Breast epithelium (tissue), 4 donors: ENCODE measurements at places on chromosomes 4 and X. TPM values are rescaled to one million over a fixed set of nuclear protein-coding genes. Genes with fewer than 3 reads are reported as not detected.

TLR6 gene
- 7.6 TPM for total RNA-seq

DNA sequence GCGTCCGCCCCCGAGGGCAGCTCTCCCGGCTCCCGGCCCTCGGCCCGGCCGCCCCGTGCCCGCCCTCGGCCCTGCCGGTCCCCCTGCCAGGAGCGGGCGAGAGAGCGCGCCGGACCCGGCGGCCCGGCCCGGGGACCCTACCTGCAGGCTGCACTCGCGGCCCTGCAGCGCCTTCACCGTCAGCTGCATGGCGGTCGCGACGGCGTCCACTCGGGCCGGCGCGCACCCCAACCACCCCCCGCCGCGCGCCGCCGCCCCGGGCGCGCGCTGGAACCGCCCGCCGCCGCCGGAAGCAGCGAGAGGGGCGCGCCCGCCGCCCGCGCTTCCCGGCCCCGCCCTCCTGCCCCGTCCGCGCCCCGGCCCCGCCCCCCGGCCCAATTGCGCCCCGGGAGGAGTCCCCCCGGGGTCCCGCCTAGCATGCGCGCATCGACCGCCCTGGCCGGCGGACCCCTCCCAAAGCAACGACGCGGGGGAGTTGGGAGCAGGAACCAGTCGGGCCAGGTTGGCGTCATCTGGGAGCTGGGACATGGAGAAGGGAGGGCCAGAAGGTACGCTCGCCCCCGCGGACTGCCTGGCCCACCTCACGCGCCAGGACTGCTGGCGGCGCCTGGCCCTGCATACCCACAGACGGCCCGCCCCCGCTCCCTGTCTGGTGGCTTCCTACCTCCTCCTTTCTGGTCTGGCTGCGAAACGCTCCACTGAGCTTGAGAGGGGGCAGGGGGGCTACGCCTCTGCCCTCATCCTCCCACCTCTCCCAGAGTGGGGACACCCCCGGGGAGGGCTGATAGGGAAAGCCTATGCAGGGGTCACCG, at the start of gene UBL4A:
Gene UBL4A, minus strand, starts transcription at position 220 of the 812 bp plus-strand sequence. Its CDS starts 31 bp downstream, at position 189.
- peaks cover 36% of the 10 kb centered on the region for H3K27me3 ChIP-seq
- no peaks in the 10 kb centered on the region for H3K36me3 ChIP-seq
- peak within 1 kb of the TSS; percentile 66 for H3K4me3 ChIP-seq
- peaks cover 7% of the 10 kb centered on the region for H3K4me1 ChIP-seq
- DNase-seq: peak; percentile 57
- H3K27ac ChIP-seq: peak within 1 kb of the TSS; percentile 77

- H3K36me3 ChIP-seq: no peaks in the 10 kb centered on the region
- no peak overlapping the region for H3K27ac ChIP-seq
- DNase-seq: no peak
- H3K4me3 ChIP-seq: no peak overlapping the region
- H3K27me3 ChIP-seq: no peaks in the 10 kb centered on the region
Measured at GRCh38 chr4:114924311-114924710, 189.1 kb downstream of the NDST4 start.

ZNF518B gene
- 24.7 TPM for total RNA-seq

GRCh38 chr4:6909970-6910339, 329 bp downstream of the TBC1D14 start:
- H3K27me3 ChIP-seq: no peaks in the 10 kb centered on the region
- H3K27ac ChIP-seq: peak overlapping the region; percentile 98
- no peaks in the 10 kb centered on the region for H3K4me1 ChIP-seq
- no peak for DNase-seq

GRCh38 chrX:14032406-14032805, 2.7 kb upstream of the GEMIN8 start:
- no peak overlapping the region for H3K4me3 ChIP-seq
- H3K4me1 ChIP-seq: no peaks in the 10 kb centered on the region
- H3K27ac ChIP-seq: peak overlapping the region; percentile 6
- H3K36me3 ChIP-seq: no peaks in the 10 kb centered on the region

PCDH11X gene
- total RNA-seq: not detected

GRCh38 chrX:112867570-112867969, 26.9 kb upstream of the AMOT start:
- H3K27ac ChIP-seq: no peak overlapping the region
- no peak for DNase-seq
- no peaks in the 10 kb centered on the region for H3K4me1 ChIP-seq
- H3K4me3 ChIP-seq: no peak overlapping the region

MAGEA10 gene
- total RNA-seq: not detected

DNA sequence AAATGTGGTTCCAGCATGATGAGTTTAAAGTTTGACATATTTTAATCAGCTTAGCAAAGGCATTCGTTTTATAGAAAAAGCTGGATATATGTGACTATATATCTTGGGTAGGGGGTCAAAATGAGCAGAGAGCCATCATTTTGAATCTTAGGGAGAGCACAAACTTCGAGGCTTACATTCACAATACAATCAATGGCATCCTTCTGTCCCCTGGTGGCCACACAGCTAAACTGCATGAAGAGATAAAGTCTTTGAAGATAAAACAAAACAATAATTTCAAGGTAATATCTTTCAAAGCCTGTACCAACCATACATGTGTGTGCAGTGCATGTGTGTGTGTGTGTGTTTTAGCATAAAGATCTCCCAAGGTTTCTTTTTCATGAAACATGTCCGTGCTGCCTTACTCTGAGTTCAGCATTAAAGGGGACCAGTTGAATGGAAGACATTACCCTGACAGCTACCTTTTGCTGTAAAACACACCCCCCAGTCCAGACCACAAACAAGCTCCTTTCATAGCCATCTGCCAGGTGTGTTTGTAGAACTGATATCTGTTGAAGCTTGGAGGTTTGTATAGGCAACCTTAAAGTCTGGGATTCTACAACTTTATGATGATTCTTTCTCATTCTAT, 22.0 kb downstream of the DYNLT3 start:
- no peak overlapping the region for H3K4me3 ChIP-seq
- no peak overlapping the region for H3K27ac ChIP-seq
- DNase-seq: peak; percentile 30
- H3K4me1 ChIP-seq: no peaks in the 10 kb centered on the region
- H3K36me3 ChIP-seq: no peaks in the 10 kb centered on the region
- H3K27me3 ChIP-seq: peaks cover 13% of the 10 kb centered on the region

DNA sequence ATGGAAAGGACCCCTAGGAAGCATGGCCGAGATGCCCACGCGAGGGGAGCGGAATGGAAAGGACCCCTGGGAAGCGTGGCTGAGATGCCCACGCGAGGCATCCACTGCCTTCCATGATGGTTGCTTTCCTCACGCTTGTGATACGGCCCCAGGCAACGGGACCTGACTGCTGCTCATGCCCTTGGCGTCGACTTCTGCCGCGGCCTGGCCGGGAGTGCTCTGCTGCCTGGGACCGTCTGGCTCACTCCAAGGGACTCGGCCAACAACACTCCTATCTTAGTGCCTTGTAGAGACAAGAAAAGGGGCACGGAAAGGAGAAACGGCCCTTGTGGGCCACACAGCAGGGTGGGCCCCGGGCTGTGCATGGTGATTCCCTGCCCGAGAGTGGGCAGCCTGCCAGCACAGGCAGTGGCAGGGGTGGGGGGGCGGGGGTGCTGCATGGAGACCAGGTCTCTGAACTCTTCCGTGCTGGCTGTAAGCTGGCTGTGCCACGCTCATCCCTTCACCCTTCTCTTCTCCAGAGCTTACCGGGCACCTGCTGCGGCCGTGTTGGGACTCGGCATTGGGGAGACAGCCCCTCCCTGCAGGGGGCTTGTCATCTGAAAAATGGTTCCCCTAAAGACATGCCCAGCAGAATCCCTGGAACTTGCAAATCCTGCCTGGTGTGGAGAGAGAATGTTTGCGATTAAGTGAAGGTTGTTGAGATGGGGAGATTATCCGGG, 38.6 kb upstream of the HMX1 start:
- no peak overlapping the region for H3K27ac ChIP-seq
- no peaks in the 10 kb centered on the region for H3K27me3 ChIP-seq
- no peaks in the 10 kb centered on the region for H3K36me3 ChIP-seq
- peak; percentile 13 for DNase-seq
- H3K4me1 ChIP-seq: no peaks in the 10 kb centered on the region

- no peak for DNase-seq
- no peaks in the 10 kb centered on the region for H3K36me3 ChIP-seq
- no peak overlapping the region for H3K27ac ChIP-seq
- H3K27me3 ChIP-seq: no peaks in the 10 kb centered on the region
- H3K4me3 ChIP-seq: no peak overlapping the region
Measured at GRCh38 chr4:61522312-61522711, 322.2 kb downstream of the ADGRL3 start.

IL1RAPL1 gene
- not detected for total RNA-seq

TMEM192 gene
- 31.2 TPM for total RNA-seq

ELOVL6 gene
- 2.2 TPM for total RNA-seq

ZNF718 gene
- total RNA-seq: 12.7 TPM

GRCh38 chr4:26729027-26729426, 131.6 kb upstream of the STIM2 start:
- no peaks in the 10 kb centered on the region for H3K4me1 ChIP-seq
- no peak overlapping the region for H3K4me3 ChIP-seq

MAGEA11 gene
- total RNA-seq: not detected

DNA sequence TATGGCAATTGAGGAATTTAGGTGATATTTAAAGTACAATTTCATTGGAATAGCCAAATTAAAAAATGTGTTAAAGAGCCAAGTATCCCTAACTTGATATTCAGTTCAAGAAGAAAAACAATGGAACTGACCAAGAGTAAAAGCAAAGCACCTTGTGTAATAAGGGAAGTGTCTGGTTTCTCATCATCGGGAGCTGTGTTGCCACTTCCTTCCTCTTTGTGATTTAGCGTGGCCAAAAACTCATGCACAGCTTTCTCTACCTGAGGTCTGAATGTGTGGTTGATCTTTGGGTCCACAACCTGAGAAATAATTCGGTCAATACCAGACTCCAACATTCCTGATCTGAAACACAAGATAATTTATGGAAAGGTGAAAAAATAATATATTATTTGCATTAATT, 12.4 kb downstream of the BOD1L1 start:
- H3K4me3 ChIP-seq: no peak overlapping the region
- H3K27me3 ChIP-seq: no peaks in the 10 kb centered on the region
- peaks cover 3% of the 10 kb centered on the region for H3K36me3 ChIP-seq
- H3K4me1 ChIP-seq: no peaks in the 10 kb centered on the region
- H3K27ac ChIP-seq: no peak overlapping the region
- DNase-seq: no peak

- H3K27me3 ChIP-seq: no peaks in the 10 kb centered on the region
- H3K36me3 ChIP-seq: no peaks in the 10 kb centered on the region
- no peak overlapping the region for H3K4me3 ChIP-seq
- DNase-seq: no peak
- no peak overlapping the region for H3K27ac ChIP-seq
Measured at GRCh38 chrX:132277953-132278614, 58.8 kb upstream of the RAP2C start.

PRRG1 gene
- total RNA-seq: 12.3 TPM

- no peaks in the 10 kb centered on the region for H3K36me3 ChIP-seq
- H3K4me3 ChIP-seq: peak overlapping the region; percentile 67
- H3K4me1 ChIP-seq: no peaks in the 10 kb centered on the region
Measured at GRCh38 chrX:118975831-118976598, 1.6 kb downstream of the LONRF3 start.

CD40LG gene
- 0.32 TPM for total RNA-seq

CNKSR2 gene
- total RNA-seq: 11.2 TPM

DNA sequence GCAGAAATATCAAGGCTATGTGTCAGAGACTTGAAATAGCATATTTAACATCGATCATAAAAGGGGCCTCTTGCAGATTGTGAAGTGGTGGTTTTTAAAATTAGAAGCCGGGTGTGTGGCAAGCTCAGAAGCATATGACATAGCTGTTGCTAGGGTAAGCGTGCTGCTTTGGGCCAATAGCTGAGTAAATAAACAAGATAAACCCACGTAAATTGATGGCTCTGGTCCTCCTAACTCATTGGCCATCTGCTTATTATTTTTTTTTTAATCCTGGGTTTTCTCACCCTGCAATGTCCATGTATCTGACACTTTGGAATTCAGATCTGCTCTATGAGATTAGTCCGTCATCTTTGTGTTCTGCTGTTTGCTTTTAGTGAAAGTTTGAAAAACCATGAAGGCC, 32.6 kb upstream of the STOX2 start:
- no peaks in the 10 kb centered on the region for H3K36me3 ChIP-seq
- no peaks in the 10 kb centered on the region for H3K4me1 ChIP-seq
- H3K27ac ChIP-seq: no peak overlapping the region
- DNase-seq: no peak
- H3K27me3 ChIP-seq: no peaks in the 10 kb centered on the region

CABS1 gene
- total RNA-seq: not detected

- no peaks in the 10 kb centered on the region for H3K36me3 ChIP-seq
- no peaks in the 10 kb centered on the region for H3K4me1 ChIP-seq
- peak overlapping the region; percentile 30 for H3K27ac ChIP-seq
- no peaks in the 10 kb centered on the region for H3K27me3 ChIP-seq
- no peak for DNase-seq
- no peak overlapping the region for H3K4me3 ChIP-seq
Measured at GRCh38 chr4:124144238-124144654, 568.3 kb downstream of the ANKRD50 start.

- no peaks in the 10 kb centered on the region for H3K27me3 ChIP-seq
- DNase-seq: no peak
- H3K27ac ChIP-seq: no peak overlapping the region
- H3K4me3 ChIP-seq: no peak overlapping the region
Measured at GRCh38 chr4:104393655-104394324, 100.9 kb downstream of the CXXC4 start.

HPGD gene
- 10.5 TPM for total RNA-seq

GRCh38 chrX:116499780-116500179, 37.0 kb upstream of the CT83 start:
- H3K27me3 ChIP-seq: peaks cover 9% of the 10 kb centered on the region
- no peak overlapping the region for H3K4me3 ChIP-seq
- no peak for DNase-seq
- no peak overlapping the region for H3K27ac ChIP-seq

- H3K4me3 ChIP-seq: no peak overlapping the region
- no peak overlapping the region for H3K27ac ChIP-seq
- no peaks in the 10 kb centered on the region for H3K36me3 ChIP-seq
- H3K4me1 ChIP-seq: no peaks in the 10 kb centered on the region
- no peaks in the 10 kb centered on the region for H3K27me3 ChIP-seq
- no peak for DNase-seq
Measured at GRCh38 chr4:108893468-108893867, 130.6 kb upstream of the ETNPPL start.

CACNA1F gene
- total RNA-seq: 0.48 TPM

GRCh38 chrX:119690921-119691716, 1.8 kb downstream of the SEPTIN6 start:
- H3K36me3 ChIP-seq: no peaks in the 10 kb centered on the region
- no peaks in the 10 kb centered on the region for H3K4me1 ChIP-seq
- DNase-seq: no peak

RASL11B gene
- not detected for total RNA-seq

- no peak overlapping the region for H3K27ac ChIP-seq
- no peaks in the 10 kb centered on the region for H3K4me1 ChIP-seq
- no peaks in the 10 kb centered on the region for H3K27me3 ChIP-seq
- no peaks in the 10 kb centered on the region for H3K36me3 ChIP-seq
- DNase-seq: no peak
- no peak overlapping the region for H3K4me3 ChIP-seq
Measured at GRCh38 chr4:58209551-58209950, 1099.4 kb upstream of the IGFBP7 start.

DNA sequence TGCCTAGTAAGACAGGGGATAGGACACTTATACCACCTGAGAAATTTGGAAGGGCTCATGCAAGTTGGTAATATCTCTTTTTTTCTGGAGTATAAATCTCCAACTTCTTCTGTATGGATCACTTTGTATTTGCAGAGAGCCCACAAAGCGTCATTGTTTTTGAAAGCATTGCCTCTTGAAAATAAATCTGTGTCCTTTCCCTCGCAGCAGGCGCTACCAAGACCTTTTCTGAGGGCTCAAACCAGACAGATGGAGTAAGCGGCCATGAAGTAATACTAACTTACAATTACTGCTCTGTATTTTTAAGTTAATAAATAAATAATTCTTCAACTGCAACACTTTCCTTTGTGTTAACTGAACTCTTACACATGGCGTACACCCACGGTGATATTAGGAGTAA, 56.0 kb upstream of the FBXW7 start:
- no peaks in the 10 kb centered on the region for H3K36me3 ChIP-seq
- H3K4me1 ChIP-seq: peaks cover 14% of the 10 kb centered on the region
- H3K4me3 ChIP-seq: peak overlapping the region; percentile 31
- no peak for DNase-seq
- H3K27me3 ChIP-seq: no peaks in the 10 kb centered on the region
